ENCODE measurements at places on chromosomes 3 and 15. TPM values are rescaled to one million over a fixed set of nuclear protein-coding genes. Genes with fewer than 3 reads are reported as not detected.

PDCD7 gene
- 17.4 TPM for total RNA-seq

PIK3R4 gene
- 13.4 TPM for total RNA-seq

MCTP2 gene
- total RNA-seq: 1.5 TPM

CHRD gene
- 7.0 TPM for total RNA-seq

SMAD3 gene
- total RNA-seq: 18.4 TPM

SNAP23 gene
- total RNA-seq: 48.2 TPM

IL20RB gene
- total RNA-seq: 0.70 TPM

TRIM71 gene
- not detected for total RNA-seq

GOLGA8T gene
- total RNA-seq: 1.6 TPM

IGSF11 gene
- 1.8 TPM for total RNA-seq

BAHD1 gene
- total RNA-seq: 17.7 TPM

TMEM45A gene
- total RNA-seq: 4.8 TPM

SCG5 gene
- 0.30 TPM for total RNA-seq

CIDEC gene
- 1.9 TPM for total RNA-seq

C2CD4A gene
- 0.05 TPM for total RNA-seq

ALPK3 gene
- 190 TPM for total RNA-seq

SLCO3A1 gene
- 43.9 TPM for total RNA-seq

REC114 gene
- not detected for total RNA-seq

KNL1 gene
- 0.43 TPM for total RNA-seq

KLHL40 gene
- 0.57 TPM for total RNA-seq

ST8SIA2 gene
- 10.1 TPM for total RNA-seq

MUSTN1 gene
- 15.9 TPM for total RNA-seq

CRYGS gene
- total RNA-seq: 1.8 TPM

DNAJC13 gene
- total RNA-seq: 39.9 TPM

GPR62 gene
- 0.16 TPM for total RNA-seq

COL6A6 gene
- total RNA-seq: 0.19 TPM

PLSCR4 gene
- 14.2 TPM for total RNA-seq

SST gene
- total RNA-seq: not detected

CFAP100 gene
- total RNA-seq: not detected

BNC1 gene
- total RNA-seq: 0.11 TPM

DPPA4 gene
- total RNA-seq: not detected

STARD9 gene
- 9.2 TPM for total RNA-seq

CHRNA7 gene
- 1.1 TPM for total RNA-seq

CSPG4 gene
- 21.3 TPM for total RNA-seq

CISH gene
- 21.1 TPM for total RNA-seq

TEX55 gene
- total RNA-seq: not detected

DGKG gene
- total RNA-seq: 48.7 TPM

CCR1 gene
- total RNA-seq: 3.2 TPM

MASP1 gene
- 59.7 TPM for total RNA-seq

CPNE9 gene
- not detected for total RNA-seq

CPN2 gene
- total RNA-seq: 0.35 TPM

FANCD2OS gene
- total RNA-seq: not detected

RETNLB gene
- total RNA-seq: not detected

RARRES1 gene
- total RNA-seq: 9.1 TPM

TICRR gene
- total RNA-seq: 0.03 TPM

ACAD9 gene
- total RNA-seq: 29.3 TPM

MAN2A2 gene
- 73.3 TPM for total RNA-seq

AGBL1 gene
- 0.19 TPM for total RNA-seq

TMCO5A gene
- total RNA-seq: not detected

SERINC4 gene
- 0.43 TPM for total RNA-seq

RTP2 gene
- not detected for total RNA-seq
